ENCODE measurements at places on chromosomes 6 and 20.
A peak's percentile ranks its signal among the peaks of the same experiment; 100 is the strongest.

DNA sequence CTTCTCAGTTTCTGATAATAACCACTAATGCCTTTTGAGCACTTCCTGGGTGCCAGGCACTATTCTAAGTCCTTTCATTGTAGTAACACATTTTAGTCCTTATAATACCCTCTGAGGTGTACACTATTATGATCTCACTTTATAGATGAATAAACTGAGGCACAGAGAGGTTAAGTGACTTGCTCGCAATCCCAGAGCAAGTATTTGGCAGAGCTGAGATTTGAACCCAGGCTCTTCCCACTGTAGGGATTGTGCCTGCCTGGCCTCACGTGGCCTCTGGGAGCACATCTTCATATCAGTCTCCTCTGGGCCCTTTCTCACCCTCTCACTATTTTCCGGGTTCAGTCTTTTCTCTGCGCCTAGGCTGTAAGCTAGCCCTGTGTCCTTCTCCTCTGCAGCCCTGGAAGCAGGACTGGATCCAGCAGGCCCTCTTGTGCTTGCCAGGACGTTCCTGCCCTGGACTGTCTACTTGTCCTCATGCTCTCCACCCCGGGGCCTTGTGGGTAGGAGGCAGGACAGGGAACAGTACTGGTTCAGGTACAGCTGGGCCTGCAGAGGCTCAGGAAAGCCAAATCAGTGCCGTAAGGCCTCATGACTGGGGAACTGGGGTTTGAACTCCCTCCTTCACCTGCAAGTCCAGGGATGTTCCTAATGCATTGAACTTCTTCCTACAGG is 139.6 kb downstream of the VEGFA start:
- no peak for DNase-seq

DNA sequence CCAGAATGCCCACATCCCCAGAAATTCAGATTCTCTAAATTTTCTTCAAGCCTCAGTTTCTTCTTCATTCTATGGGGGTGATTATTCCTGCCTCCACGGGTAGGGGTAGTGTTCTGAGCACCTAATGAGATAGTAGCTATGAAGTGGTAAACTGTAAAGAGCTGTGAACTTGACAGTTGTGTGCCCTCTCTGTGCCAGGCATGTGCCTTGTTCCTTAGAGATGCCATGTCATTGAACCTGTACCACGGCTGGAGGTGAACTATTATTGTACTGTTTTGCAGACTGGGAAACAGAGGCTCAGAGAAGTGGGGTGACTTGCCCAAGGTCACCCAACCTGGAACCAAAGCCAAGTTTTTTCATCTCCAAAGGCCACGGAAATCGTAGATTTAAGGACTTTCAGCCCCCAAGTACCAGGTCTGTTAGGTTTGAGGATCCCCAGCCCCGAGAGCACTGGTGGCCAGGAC is 67.7 kb upstream of the SIRPA start:
- DNase-seq: no peak

- DNase-seq: no peak
Observed at GRCh38 chr6:167750956-167751358, 75.8 kb upstream of the AFDN start.

DNA sequence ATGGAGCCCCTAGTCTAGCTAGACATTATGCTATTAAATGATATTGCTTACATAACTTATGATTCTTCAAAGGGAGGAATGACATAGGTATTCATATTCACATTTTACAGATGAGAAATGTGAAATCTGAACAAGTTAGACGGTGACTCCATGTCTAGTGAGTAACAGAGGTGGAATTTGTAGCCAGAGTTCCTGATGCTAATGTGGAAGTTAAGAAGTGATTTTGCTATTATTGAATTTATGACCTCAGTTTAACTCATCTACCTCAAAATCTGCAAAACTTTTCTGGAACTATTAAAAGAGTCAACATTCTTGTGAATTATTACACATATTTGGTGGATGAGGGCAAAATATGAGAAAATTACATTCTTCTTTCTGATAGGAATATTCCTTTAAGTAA is 347.6 kb upstream of the MMS22L start:
- DNase-seq: peak; percentile 63

GRCh38 chr6:139612135-139612465 is 237.7 kb upstream of the CITED2 start:
- DNase-seq: no peak

- no peak for DNase-seq
Observed at GRCh38 chr6:20866935-20867703, 332.9 kb downstream of the CDKAL1 start.

DNA sequence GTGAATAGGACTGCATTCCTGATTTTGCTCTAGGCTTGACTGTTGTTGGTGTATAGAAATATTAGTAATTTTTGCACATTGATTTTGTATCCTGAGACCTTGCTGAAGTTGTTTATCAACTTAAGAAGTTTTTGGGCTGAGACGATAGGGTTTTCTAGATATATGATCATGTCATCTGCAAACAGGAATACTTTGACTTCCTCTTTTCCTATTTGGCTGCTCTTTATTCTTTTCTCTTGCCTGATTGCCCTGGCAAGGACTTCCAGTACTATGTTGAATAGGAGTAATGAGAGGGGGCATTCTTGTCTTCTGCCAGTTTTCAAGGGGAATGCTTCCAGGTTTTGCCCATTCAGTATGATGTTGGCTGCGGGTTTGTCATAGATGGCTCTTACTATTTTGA is 13.4 kb downstream of the HLA-DOB start:
- no peak for DNase-seq

- DNase-seq: no peak
Observed at GRCh38 chr6:37050045-37050853, 44.8 kb downstream of the FGD2 start.

- DNase-seq: no peak
Observed at GRCh38 chr20:58995461-58996225, 11.4 kb downstream of the CTSZ start.
